Osteoblast (primary cell): ENCODE measurements at places on chromosomes 4 and X. TPM values are rescaled to one million over a fixed set of nuclear protein-coding genes. Genes with fewer than 3 reads are reported as not detected.

GRCh38 chr4:128305942-128306341 lies 18.3 kb upstream of the PGRMC2 start:
- DNase-seq, result no peak

DNA sequence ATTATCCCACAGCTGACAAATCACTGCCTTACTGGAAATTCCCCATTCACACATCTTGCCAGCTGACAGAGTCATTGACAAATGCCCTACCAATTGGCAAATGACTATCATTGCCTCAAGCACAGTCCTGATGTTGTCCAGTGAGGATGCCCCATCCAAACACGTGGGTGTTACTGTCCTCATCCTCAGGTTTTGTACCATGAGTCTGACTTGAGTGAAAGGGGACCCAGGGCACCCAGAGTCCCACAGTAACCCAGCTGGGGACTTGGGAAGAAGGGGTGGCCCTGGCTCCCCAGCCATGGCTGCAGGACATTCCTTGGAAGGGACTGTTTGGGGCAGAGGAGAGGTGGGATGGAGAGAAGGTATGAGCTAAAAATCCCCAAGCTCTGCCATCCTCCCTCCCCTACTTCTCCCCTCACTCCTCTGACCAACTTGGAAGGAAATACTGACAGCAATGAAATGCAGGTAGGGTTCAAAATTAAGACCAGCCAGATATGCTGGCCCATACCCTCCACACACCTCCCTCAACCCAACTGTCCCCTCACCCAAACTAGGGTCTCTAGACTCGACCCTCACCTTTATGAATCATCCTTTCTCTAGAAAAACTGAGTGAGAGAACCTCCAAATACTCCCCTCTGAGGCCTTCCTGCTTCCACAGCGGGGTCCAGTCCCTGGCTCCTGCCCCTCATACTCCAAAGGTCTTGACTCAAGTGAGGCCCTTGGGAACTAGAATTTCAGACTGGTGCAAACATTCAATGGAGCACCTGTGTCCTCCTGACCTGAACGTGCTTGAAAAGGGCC lies 5.1 kb downstream of the TIMP1 start:
- DNase-seq, result no peak

IL9R gene
- not detected in 2 replicates for total RNA-seq

- DNase-seq, result no peak
Measured at GRCh38 chr4:38377195-38377594, 286.8 kb upstream of the KLF3 start.

DNA sequence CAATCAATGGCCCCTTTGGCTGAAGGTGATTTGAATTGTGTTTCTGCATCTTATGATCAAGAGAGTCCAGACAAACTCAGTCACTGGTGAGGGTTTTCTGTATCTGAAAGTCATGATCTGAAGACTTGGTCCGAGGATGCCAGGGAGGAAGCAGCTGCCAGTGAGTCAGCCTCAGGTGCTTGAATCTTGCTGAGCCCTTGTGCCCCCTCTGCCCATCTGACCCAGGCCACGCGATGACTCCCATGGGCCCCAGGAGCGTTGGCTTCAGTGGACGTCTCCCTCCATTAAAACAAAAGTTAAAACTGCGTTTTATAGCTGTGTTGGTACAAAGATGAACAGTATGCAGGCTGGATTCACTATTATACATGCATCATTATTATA lies 62.0 kb downstream of the HTRA3 start:
- no peak for DNase-seq
